Activated CD8-positive, alpha-beta memory T cell treated with anti-CD3 and anti-CD28 coated beads for 1 hour (primary cell): ENCODE measurements at places on chromosomes 5 and 9.

DNA sequence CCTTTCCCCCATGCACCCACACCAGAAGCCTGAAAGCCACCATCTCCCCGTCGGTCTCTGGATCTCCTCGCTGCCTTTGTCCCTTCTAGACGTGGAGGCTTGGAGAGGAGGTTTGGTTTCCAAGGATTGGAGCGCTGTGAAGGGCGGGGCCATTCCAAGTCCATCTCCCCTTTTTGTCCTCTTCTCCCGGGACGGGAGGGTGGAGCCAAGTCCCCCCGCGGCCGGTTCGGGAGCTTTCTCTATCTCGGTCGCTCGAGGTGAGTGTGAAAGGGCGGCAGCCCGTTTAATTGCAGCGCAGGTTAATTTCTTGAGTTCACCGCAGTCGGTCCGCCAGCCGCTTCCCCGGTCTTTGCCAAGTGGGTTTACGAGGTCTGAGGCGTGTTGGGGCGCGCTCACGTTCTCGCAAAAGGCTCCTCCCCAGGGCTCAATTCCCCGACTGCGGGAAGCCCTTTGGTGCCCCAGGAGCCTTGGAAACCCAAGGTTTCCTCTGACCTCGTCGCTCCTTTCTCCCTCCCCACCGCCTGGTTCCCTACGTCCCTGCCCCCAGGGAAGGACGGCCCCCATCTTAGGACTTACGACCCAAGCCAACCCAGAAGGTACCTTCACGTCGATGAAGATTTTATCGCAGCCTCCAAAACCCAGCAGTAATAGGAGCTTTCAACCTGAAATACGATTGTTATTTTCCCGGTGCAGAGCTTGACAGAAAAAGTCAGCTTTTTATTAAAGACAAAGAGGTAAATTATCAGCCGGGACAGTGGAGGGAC, 2.8 kb upstream of the ZNF462 start:
- DNase-seq: no peak

DNA sequence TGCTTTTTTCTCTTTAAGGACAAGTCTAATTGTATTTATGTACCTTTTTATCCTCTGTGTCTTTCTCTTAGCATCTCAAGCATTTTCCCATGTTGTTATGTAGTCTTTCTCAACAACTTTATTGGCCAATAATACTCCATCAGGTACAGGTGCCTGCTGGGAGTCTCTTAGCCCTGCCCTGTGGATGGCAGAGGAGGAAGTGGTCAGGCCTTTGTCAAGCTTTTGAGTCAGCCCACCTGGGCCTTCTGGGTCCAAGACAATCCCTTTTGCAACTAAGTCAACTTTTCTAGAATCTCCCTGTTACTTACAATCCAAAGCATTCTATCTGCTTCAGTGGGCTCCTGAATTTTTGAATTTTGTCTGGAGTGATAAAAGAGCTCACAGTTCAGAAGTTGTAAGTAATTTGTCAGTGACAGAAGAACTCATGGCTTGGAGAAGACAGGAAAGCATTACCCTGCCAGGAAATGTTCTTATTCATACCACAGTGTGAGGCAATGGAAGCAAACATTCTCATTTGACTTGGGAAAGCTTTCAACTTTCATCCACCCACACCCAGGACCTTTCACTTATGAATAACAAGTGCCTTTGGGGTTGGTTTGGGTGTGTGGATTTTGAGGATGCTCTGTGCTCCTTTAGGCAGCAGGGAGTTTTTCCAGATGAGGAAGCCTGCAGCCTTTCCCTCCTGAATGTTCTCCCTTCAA, 200.0 kb upstream of the S1PR3 start:
- no peak for DNase-seq

GRCh38 chr5:32942225-32942989, 231.3 kb downstream of the NPR3 start:
- DNase-seq: no peak

- DNase-seq: no peak
These were observed 722 bp downstream of the CDC42SE2 start for GRCh38 chr5:131264451-131265099.

- no peak for DNase-seq
These were observed 47.8 kb upstream of the SLC1A3 start for GRCh38 chr5:36558641-36559040.
